ENCODE measurements at places on chromosomes 2 and 18. TPM values are rescaled to one million over a fixed set of nuclear protein-coding genes. Genes with fewer than 3 reads are reported as not detected.

CNDP1 gene
- polyA plus RNA-seq, result not detected

INO80D gene
- polyA plus RNA-seq, result 3.8 TPM

OSGEPL1 gene
- polyA plus RNA-seq, result 2.1 TPM

TUBA4A gene
- 452 TPM for polyA plus RNA-seq

ITPRIPL1 gene
- polyA plus RNA-seq, result 0.18 TPM

CABYR gene
- not detected for polyA plus RNA-seq

MYO7B gene
- 7.3 TPM for polyA plus RNA-seq

NT5DC4 gene
- polyA plus RNA-seq, result not detected

RAB17 gene
- polyA plus RNA-seq, result 0.35 TPM

LGALSL gene
- polyA plus RNA-seq, result not detected
